ENCODE measurements at places on chromosomes 4 and X.

DNA sequence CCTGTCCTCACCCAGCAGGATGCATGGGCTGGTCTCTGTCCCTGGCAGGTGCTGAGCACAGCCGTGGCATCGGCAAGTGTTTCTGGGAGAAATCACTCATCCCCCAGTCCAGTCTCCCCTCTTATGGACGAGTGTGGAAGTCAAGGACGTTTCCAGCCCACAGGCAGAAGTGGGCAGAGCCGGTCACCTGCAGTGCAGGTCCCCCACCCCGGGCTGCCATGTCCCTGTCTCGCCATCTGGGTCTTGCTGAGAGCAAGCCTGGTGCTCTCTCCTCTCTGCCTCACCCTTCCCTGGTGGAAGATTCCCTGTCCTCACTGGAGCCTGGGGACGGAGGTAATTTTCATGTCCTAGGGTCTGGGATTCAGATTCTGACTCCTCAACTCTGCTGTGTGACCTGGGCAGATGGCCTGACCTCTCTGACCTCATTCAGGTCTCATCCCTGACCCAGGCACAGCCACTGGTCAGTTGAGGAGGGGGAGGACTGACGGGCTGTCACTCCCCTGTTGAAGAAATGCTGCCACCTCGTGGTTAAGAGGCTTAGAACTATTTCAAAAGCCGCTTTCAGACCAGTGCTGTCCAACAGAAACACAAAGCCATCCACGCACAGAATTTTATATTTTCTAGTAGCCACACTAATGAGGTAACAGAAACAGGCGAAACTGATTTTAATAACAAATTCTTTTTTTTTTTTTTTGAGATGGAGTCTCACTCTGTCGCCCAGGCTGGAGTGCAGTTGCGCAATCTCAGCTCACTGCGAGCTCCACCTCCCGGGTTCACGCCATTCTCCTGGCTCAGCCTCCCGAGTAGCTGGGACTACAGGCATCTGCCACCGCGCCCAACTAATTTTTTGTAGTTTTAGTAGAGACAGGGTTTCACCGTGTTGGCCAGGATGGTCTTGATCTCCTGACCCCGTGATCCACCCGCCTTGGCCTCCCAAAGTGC is 1.8 kb downstream of the CPZ start:
- no peak for DNase-seq

- DNase-seq: no peak
Observed at GRCh38 chrX:118504581-118504980, 9.0 kb downstream of the DOCK11 start.

GRCh38 chr4:81052119-81053068 is 21.9 kb downstream of the BMP3 start:
- DNase-seq: no peak

DNA sequence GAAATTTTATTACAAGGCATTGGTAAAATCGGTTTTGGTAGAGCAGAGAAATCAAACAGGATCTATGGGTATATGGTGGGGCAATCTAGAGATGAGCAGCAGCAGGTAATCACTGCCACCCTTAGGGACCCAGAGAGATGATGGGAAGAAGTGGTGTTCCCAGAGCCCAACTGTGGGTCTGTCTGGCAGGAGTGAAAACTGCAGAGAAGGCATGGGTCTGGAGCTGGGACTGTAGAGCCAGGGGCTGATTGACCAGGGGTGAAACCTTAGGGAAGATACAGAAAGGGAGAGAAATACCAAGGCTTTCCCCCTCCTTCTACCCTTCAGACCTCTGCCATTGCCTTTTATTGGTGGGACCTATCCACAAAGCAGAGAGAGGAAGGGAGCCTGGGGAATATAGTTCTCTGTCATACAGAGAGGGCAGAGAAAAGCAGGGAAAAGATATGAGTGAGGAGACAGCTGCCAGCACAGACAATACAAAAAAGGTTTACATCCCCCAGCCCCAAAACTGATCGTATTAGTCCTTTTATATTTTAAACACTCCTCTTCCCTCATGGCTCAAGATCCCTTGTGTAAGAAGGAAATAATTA is 28.7 kb downstream of the PDLIM5 start:
- no peak for DNase-seq

GRCh38 chr4:186935901-186936300 is 212.2 kb upstream of the FAT1 start:
- DNase-seq: no peak

DNA sequence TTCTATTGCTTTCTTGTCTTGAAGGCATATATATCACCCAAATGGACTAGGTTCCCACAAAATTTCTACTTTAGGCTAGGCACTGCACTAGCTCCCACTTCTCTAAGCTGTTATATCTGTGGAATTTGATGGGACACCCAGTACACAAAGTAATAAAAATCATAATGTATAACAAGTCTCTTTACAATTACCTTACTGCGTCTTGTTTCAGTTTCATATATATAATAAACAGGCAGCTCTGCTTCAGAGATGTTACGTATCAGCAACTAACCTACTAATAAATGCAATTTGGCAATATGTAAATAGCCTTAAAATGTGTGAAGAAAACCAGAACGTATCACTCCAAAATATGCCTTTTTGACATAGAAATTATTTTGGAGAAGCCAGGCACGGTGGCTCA is 42.0 kb upstream of the UGDH start:
- DNase-seq: no peak

- no peak for DNase-seq
Observed at GRCh38 chrX:137290011-137290410, 256.2 kb upstream of the GPR101 start.

- no peak for DNase-seq
Observed at GRCh38 chrX:75278991-75279390, 5.1 kb downstream of the UPRT start.

DNA sequence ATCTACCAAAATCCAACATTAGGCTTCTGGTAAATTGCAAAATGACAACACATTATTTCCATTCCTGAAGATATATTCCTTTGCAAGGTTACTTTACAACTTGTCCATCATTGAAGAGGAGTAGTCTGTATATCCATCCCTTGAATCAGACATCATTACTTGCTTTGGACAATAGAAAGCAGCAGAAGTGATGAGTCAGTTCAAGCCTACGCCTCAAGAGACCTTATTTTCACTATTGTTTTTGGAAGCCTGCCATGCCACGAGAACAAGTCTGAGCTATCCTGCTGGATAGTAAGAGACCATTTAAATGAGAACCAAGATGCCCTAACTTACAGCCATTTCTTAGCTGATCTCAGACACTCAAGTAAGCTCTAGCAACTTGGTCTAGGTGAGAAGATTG is 246.0 kb upstream of the HHIP start:
- no peak for DNase-seq
